ENCODE measurements at places on chromosomes 16 and 17. TPM values are rescaled to one million over a fixed set of nuclear protein-coding genes. Genes with fewer than 3 reads are reported as not detected.

GRCh38 chr17:55090079-55090492, 121.5 kb downstream of the STXBP4 start:
- no peak for DNase-seq

DNA sequence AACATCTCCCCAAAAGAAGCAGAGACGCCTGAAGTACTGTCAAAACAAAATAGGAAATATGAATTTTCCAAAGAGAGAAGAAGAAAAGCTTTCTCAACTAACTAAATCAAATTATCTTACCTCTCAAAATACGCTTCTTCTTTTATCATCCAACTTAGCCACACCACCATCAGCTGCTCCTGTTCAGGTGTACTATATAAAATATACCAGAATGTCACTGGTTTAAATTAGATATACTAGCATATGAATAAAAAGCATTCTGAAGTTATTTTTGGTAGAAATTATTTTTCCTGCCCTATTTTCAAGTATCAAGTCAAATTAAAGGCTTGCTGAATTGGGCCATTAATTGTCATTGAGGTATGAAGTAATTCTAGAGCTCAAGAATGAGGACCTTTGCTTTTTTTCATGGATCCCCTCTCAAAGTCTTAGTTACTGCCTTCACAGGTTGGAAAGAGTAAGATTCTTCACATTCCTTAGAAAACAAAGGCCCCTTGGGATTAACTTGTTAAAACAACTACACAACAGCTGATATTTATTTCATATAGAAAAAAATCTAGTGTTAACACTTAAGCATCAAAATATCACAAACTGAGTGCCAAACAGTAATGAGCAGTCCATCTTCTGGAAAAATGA, 30.1 kb downstream of the INTS2 start:
- DNase-seq, result no peak

Gene GAST
- not detected for total RNA-seq

GRCh38 chr17:8631554-8631877, 991 bp upstream of the MYH10 start:
- no peak for DNase-seq

Gene RAB11FIP4
- 38.8 TPM for total RNA-seq

DNA sequence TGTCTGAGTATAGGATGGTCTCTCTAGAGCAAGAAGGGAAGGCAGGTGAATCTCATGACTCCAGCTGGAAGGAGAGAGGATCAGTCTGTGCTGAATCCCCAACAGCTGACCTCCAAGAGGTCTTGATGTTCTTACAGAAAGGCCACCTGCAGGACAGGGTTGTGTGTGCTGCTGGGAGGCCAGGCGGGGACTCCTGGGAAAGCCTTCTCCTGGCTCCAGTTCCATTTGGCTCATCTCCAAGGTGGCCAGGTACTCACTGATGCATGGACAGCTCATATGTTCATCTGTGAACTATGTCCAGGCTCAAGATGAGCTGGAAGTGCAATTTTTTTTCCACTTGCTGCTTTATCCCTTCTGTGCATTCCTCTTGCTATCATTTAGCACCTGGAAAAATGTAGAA, 730.2 kb upstream of the RBFOX1 start:
- DNase-seq, result no peak

Gene ATMIN
- total RNA-seq, result 46.1 TPM

Gene TNFRSF17
- total RNA-seq, result not detected

DNA sequence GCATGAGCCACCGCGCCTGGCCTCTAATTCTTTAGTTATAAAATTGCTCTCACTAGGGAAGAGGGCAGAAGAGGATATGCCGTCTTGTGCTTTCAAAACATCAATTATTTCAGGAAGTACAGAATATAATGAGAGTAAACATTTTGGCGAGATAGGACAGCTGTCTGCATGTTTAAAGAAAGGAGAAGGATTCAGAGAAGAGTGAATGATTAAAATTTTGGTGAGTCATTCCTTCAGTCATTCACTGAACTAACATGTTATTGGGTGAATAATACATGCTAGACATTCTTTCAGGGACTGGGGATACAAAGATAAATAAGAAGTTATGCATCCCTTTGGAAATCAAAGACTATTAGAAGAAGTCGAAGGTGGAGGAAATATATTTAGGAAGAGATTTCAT, 590.3 kb upstream of the GOT2 start:
- no peak for DNase-seq

Gene CBX8
- 1.9 TPM for total RNA-seq

DNA sequence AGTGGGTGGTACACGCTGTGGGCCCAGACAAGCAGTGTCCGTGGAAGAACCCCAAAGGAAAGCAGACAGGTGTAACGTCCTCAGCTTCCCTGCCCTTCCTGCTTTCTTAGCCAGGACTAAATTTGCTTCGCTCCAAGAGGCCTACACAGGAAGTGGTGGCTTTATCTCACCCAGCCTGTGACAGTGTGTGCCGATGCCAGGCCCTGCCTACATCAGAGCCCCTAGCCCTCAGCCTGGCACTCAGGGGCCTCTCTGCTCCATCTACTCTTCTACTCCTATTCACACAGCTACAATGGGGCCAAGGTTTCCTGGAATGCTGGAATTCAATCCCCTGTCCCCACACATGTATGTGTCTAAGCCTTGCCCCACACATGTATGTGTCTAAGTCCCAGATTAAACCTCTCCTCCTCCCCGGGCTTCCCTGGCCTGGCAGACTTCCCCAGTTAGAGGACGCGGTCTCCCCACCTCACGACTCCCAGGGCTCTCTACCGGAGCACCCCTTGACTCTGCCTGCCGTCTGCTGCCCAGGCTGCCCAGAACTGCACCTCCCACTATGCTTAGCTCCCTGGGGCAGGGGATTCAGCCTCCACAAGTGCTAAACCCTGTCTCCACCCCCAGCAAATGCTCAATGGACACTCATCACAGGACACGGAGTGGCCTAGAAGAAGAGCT, 8.2 kb downstream of the PGAP3 start:
- DNase-seq, result no peak

- DNase-seq, result no peak
Measured at GRCh38 chr17:5355421-5356129, 63.9 kb downstream of the NUP88 start.

DNA sequence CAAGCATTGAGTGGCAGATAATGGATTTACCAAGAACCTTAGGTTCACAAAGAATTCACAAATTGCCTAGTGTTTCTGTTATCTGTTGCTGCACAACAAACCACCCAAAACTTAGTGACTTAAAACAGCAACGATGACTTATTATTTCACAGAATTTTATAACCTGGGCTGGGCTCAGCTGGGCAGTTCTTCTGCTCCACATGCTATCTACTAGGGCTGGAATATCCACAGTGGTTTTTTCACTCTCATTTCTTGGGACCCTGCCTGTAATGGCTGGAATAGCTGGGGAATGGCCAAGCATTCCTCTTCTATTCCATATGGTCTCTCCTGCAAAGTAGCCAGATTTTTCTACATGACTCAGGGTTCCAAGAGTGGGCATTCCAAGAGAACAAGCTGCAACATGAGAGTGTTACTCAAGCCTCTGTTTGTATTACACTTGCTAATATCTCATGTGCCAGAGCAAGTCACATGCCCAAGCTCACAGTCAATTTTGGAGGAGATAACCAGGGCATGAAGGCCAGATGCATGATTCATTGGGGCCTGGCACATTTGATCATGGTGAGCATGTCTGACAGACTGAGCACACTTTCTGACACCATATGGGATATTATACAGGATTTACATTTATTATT, 4.9 kb upstream of the PSMD7 start:
- no peak for DNase-seq

Gene HBA1
- 2.5 TPM for total RNA-seq

- DNase-seq, result no peak
Measured at GRCh38 chr17:43940630-43941029, 1.6 kb downstream of the PPY start.

DNA sequence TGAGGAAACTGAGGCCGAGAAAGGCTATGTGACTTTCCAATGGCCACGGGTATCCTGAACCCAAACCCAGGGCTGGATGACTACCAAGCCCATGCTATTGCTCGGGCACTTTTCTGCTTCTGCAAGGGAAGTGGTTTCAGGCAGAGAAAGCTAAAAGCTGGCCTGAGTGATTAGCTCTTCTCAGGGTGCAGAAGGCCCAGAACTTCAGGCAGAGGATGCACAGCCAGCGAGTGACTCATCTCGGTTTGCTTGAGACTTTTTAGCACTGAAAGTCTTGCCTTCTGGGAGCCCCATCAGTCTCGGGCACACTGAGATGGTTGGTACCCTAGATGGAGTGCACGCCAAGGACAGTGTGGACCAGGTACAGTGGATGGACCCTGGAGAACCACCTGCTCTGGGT, 129.5 kb upstream of the SDK2 start:
- DNase-seq, result no peak

- no peak for DNase-seq
Measured at GRCh38 chr16:668519-669171, 713 bp downstream of the RHOT2 start.

- DNase-seq, result no peak
Measured at GRCh38 chr17:9174779-9175574, 153.7 kb downstream of the NTN1 start.

Gene FOXJ1
- 2.4 TPM for total RNA-seq

DNA sequence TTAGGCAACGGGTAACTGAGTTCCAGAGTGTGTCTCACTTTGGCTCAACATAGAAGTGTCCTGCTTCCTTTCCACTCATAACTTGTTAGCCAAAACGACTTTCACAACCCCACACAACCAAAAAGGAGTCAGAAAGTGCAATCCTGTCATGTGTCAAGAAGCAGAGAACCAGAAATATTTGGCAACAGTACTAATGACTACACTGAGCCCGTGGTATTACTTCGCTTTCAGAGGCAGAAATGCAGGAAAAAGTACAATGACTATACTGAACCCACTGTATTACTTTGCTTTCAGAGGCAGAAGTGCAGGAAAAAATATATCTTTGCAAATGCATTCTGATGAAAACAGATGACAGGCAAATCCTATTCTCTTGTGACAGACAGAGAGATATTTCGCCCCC, 484.6 kb downstream of the KIF2B start:
- no peak for DNase-seq

Gene WSCD1
- 2.5 TPM for total RNA-seq

- no peak for DNase-seq
Measured at GRCh38 chr17:82315703-82316358, 1.6 kb downstream of the CD7 start.

DNA sequence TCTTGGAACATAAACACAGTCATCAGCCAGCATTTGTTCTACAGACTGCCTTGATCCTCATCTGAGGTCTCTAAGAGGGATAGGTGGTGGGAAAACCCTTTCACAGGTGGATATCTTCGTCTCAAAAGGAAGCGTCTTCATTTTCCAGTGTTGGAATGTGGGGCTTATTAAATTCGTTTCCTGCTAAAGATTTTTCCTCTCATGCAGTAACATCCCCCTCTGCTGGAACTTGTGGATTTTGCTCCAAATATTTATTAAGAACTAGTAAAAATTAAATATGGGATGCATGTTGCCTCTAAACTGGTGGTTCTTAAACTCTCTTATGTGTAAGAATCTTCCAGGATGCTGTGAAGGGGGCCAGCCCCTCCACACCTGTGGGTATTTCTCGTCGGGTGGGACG, 20.1 kb upstream of the MLYCD start:
- no peak for DNase-seq

DNA sequence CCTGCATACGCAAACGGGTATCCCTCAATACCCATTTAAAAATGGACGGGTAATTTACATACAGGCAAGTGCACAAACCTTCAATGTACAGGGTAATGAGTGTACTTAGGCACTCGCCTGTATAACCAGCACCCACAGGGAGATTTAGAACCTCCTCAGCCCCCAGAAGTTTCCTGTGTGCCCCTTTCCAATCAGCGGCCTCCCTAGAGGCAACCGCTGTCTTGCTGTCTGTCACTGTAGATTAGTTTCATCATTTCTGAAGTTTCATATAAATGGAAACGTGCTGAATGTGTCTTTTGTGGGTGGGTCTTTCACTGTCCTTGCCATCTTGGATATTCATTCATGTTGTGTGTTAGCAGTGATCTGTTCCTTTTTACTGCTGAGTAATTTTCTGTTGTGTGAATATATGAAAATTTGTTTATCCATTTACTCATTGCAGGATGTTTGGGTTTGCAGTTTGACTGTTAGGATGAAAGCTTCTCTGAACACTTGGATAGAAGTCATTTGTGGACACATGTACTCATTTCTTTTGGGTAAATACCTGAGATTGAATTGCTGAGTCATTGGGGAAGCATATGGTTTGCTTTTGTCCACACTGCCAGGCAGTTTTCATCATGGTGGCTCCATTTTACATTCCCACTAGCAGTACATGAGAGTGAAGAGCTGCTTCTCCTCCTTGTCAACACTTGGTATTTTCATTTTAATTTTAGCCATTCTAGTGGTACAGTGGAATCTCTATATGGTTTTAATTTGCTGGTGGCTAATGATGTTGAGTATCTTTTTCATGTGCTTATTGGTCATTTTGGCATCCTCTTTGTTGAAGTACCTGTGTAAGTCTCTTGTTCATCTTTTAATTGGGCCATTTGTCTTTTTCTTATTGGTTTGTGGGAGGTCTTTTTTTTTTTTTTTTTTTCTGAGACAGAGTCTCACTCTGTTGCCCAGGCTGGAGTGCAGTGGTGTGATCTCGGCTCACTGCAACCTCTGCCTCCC, 2.1 kb upstream of the ADCY7 start:
- DNase-seq, result no peak

- no peak for DNase-seq
Measured at GRCh38 chr17:31225831-31226230, 71.2 kb downstream of the OMG start.

- no peak for DNase-seq
Measured at GRCh38 chr17:10268005-10268404, 69.6 kb upstream of the GAS7 start.

DNA sequence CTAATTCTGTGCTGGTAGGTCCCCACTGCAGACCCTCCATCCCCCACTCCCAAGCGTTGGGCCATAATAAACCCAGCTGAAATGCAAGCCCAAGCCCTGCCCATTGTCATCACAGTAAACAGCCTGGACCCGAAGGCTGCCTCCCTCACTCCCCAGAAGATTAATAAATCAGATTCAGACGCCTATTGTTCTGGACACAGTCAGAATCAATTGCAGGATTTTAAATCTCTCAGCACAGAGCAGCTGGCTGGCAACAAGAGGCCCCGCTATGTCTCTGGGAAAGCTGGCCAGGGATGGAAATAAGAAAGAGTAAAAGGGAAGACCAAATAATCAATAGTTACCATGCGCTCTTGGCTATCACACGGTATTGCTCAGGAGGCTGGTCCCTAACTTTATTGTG, 93.9 kb downstream of the C17orf67 start:
- no peak for DNase-seq

Gene ITGAD
- total RNA-seq, result not detected

Gene NPIPB13
- total RNA-seq, result 2.4 TPM

- no peak for DNase-seq
Measured at GRCh38 chr17:49741692-49742076, 22.2 kb downstream of the FAM117A start.

- DNase-seq, result no peak
Measured at GRCh38 chr16:85567101-85567866, 45.8 kb upstream of the GSE1 start.
